ENCODE measurements at places on chromosomes 16 and 17.

- DNase-seq: no peak
Observed at GRCh38 chr17:65533852-65534457, 27.5 kb downstream of the AXIN2 start.

DNA sequence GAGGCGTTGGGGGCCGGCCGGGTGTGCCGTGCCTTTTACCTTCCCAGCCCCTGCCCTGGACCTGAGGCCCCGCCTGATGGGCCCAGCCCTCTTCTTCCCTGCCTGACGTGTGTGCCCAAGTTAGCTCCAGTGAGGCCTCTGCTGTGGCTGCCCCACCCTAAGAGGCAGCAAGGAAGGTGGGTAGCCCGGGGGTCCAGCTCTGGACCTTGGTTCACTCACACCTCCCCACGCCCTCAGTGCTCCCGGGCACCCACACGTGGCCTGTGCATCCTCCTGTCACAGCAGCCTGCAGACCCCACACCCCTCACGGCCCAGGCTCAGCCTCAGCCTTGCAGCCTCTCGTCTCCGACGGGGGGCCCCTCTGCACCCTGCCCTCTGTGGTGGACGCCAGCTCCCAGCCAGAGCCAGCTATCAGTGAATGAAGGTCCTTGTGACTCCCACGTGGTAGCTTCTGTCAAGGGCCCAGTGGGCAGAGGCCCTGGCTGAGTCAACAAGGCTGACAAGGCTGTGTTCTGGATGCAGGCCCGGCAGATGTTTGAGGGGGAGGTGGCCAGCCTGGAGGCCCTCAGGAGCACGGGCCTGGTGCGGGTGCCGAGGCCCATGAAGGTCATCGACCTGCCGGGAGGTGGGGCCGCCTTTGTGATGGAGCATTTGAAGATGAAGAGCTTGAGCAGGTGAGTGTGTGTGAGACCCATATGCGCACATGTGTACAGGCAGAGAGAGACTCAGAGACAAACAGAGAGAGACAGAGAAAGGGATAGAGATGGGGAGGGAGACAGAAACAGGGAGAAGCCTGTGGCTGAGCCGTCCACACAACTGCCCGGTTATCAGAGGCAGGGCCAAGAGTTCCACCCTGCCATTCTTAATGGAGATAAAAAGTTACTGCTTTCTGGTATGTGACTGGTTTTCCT lies 2.8 kb downstream of the FN3K start:
- DNase-seq: no peak

GRCh38 chr17:19412510-19412909 lies 1.5 kb downstream of the RNF112 start:
- no peak for DNase-seq

- DNase-seq: no peak
Observed at GRCh38 chr16:8083560-8083959, 506.8 kb downstream of the TMEM114 start.

- DNase-seq: no peak
Observed at GRCh38 chr17:57120814-57121213, 35.8 kb downstream of the AKAP1 start.

DNA sequence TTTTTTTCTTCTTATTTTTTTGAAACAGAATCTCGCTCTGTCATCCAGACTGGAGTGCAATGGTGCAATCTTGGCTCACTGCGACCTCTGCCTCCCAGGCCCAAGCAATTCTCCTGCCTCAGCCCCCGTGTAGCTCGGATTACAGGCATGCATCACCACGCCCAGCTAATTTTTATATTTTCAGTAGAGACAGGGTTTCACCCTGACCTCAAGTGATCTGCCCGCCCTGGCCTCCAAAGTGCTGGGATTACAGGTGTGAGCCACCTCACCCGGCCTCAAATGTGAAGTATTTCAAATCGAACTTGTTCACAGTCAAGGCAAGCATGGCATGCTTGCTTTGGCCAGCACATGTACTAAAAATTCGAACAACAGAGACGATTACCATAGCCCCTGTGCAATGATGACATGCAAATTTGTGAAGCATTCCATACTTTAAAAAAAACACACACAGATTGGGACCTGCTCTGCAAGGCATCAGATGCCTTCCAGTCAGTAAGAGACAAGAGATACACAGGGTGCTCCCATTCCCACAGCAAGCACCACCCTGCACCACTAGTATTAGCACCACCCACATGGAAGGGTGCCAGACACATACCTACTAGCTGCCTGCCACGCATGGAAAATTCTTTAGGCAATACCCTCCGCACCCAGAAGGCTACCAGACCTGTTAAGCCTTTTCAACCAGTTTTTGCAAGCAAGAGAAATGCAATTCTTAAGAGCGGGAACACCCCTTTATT lies 47.2 kb downstream of the ANKRD11 start:
- peak; percentile 77 for DNase-seq

GRCh38 chr17:64291268-64291851 lies 28.3 kb upstream of the TEX2 start:
- DNase-seq: no peak

DNA sequence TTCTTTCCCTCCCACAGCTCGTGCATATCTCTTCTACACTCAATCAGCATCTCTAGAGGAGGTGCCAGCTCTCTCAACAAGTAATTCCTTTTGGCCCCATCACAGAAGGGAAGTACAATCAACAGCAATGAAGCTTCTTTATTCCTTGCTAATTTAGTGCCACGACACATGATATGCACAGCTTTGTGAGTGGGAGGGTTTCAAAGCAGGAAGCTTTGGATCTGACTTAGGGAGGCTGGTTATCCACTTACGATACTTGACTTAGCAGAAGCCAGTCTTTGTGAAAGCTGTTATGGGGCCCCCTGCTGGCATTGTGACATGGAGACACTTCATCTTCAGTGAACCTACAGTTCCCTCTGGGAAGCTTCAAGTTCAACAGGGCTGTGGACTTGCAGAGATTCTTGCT lies 81.0 kb downstream of the TMEM100 start:
- peak; percentile 86 for DNase-seq

DNA sequence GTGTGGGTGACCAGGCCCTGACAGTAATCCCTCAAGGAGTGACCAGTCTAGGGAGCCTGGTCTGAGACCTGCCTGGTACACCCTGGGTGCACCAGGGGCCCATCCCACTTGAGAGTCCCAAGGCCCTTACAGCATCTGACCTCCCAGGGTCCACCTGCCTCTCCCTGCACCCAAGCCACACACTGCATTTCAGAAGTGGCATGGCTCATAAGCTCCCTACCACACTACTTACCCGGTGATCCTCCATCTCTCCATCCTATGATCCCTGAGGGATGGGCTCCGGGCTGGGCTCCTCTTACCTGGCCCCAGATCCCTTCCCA lies 40.6 kb downstream of the LGALS9 start:
- DNase-seq: no peak

- DNase-seq: peak; percentile 22
Observed at GRCh38 chr16:50509521-50510341, 38.5 kb upstream of the NKD1 start.

GRCh38 chr17:33888455-33888854 lies 366.6 kb upstream of the CCL2 start:
- DNase-seq: no peak

- DNase-seq: no peak
Observed at GRCh38 chr17:62876063-62876462, 67.9 kb upstream of the MARCHF10 start.

DNA sequence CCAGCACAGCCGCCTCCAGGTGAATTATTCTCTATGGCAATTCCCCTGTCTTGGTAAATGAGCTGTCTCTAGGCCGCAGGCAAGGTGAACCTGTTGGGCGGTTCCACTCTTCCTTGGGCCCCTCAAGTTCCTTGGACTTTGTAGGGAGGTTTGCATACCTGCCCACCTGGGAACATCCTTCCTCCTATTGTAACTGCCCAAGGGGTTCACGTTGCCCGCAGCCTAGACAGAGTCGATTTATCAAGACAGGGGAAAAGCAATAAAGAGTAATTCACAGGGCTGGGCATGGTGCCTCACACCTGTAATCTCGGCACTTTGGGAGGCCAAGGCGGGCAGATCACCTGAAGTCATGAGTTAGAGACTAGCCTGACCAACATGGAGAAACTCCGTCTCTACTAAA lies 122.5 kb downstream of the KCNJ18 start:
- DNase-seq: no peak

DNA sequence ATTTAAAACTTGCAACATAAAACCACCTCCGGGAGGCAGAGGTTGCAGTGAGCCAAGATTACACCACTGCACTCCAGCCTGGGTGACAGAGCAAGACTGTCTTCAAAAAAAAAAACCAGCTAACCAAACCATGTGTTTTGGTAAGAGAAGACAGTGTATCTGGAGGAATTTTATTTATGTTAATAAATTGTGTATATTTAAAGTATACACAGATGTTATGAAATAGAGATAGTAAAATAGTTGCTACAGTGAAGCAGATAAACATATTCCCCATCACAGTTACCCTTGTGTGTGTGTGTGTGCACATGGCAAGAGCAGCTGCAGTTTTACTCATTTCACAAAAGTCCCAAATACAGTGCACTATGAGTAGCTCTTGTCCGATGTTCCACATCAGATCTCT lies 54.8 kb upstream of the CRISPLD2 start:
- DNase-seq: no peak

- DNase-seq: peak; percentile 43
Observed at GRCh38 chr16:997440-998051, 16.0 kb downstream of the SOX8 start.

GRCh38 chr16:89843409-89844350 lies 15.4 kb downstream of the SPIRE2 start:
- DNase-seq: no peak

DNA sequence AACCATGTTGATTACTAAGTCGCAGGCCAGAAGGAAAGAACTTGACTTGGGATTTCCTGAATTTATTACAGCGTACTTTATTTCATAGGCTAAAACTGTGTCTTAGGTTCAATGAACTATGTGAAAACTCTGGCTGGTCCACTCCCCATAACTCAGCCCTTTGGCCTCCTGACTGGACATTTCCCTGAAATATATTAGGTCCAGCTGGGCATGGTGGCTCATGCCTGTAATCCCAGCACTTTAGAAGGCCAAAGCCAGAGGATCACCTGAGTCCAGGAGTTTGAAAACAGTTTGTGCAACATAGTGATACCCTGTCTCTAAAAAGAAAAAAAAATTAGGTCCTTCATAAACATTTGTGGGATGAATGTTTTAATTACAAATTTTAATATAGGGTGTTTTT lies 97.0 kb downstream of the CYLD start:
- DNase-seq: no peak

- no peak for DNase-seq
Observed at GRCh38 chr17:20127360-20128035, 118.3 kb downstream of the SPECC1 start.

- peak; percentile 39 for DNase-seq
Observed at GRCh38 chr17:19645734-19646201, 2.8 kb upstream of the ALDH3A2 start.

GRCh38 chr17:7971651-7972050 lies 30.8 kb upstream of the GUCY2D start:
- no peak for DNase-seq

DNA sequence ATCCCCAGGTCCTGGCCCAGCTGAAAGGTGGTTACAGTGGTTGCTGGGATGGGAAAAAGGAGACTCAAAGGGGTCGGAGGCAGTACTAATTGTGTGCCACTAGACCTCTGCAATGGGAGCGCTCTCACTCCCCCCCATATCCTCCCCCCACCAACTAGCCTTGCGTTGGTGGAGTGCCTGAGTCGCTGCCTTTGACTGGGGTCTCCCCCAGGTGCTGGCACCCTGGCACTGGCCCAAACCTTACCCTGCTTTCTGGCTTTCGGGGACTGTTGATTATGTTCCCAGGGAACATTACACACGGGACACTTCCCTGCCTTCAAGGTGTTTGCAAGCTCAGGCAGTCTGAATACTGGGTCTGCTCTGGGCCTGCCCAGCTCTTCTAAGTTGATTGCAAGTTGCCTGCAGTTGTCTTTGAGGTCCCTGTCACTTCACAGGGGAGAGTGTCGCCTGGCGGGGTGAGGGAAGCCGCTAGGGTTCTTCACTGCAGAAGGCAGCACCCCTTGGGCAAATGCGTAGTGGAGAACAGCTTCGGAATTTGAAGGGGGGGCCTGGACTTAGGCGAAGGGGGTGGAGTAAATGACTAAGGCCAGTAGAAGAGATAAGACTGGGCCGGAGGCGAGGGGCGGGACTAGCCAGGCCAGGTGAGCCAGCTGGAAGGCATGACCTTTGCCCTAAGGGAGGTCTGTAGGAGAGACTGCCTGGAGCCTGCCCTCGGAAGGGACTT lies 98.0 kb downstream of the RAB11FIP4 start:
- no peak for DNase-seq

GRCh38 chr17:57114085-57114673 lies 29.1 kb downstream of the AKAP1 start:
- DNase-seq: peak; percentile 38

GRCh38 chr16:71179569-71179968 lies 51.0 kb downstream of the HYDIN start:
- no peak for DNase-seq

GRCh38 chr16:30377050-30377811 lies 2.6 kb downstream of the MYL11 start:
- no peak for DNase-seq

DNA sequence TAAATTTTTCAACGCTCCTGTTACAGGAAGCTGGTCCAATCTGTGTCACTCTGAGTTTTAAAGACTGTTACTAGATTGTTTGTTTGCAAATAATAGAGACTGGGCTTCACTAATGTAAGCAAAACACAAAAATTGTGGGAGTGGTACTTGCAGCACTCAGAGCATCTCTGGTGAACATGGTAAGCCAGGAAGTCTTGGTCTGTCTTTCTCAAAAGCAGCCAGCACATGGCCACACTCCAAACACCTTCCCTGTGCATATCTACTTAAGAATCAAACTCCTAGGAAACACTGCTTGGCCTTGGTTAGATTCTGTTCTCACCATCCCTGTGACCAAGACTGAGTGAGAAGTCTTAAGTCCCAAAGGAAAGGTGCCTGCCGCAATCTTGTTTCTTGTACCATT lies 49.7 kb upstream of the SALL1 start:
- DNase-seq: no peak

GRCh38 chr17:43694081-43694870 lies 32.6 kb upstream of the MEOX1 start:
- DNase-seq: peak; percentile 90

- no peak for DNase-seq
Observed at GRCh38 chr16:10297341-10298006, 88.4 kb upstream of the ATF7IP2 start.

DNA sequence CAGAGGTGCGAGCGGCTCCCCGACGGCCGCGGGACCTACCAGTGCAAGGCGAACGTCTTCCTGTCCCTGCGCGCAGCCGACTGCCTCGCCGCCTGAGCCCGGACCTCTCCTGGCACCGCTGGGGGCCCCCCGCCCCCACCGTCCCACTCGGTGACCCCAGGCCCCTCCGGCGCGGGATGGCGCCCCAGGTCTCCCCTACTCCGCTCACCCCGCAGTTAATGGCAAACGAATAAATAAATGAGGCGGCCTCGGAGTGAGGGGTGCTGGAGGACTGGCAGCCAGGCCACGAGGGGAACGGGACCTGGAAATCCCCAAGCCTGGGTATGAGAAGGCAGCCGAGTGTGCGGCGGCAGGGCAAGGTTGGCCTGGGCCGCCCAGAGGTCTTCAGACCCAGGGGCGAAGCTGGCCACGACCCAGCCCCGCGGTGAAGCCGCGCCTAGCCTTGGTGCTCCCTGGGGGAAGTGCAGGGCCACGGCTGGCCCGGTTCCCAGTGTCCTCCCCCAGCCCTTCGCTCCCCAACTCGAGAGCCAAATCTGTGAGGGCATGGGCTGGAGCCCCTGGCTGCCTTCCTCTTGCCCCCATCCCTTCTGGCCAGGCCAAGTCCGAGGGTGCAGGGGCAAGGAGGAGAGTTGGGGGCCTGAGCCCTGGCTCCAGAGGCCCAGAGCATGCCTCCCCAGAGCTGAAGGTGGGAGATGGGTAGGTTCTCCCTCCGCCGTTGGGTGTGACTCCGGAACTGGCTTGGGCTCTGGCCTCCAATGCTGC lies 796 bp downstream of the NPB start:
- DNase-seq: no peak

All from choroid plexus epithelial cell (primary cell).